Fibroblast of skin of back (primary cell): ENCODE measurements at places on chromosomes 2 and 18.
A peak's percentile ranks its signal among the peaks of the same experiment; 100 is the strongest.

- no peak for DNase-seq
Measured at GRCh38 chr2:60298006-60298696, 255.3 kb downstream of the BCL11A start.

- DNase-seq: no peak
Measured at GRCh38 chr2:176636401-176636800, 367.2 kb downstream of the MTX2 start.

- no peak for DNase-seq
Measured at GRCh38 chr2:46996300-46996843, 80.8 kb upstream of the MCFD2 start.

DNA sequence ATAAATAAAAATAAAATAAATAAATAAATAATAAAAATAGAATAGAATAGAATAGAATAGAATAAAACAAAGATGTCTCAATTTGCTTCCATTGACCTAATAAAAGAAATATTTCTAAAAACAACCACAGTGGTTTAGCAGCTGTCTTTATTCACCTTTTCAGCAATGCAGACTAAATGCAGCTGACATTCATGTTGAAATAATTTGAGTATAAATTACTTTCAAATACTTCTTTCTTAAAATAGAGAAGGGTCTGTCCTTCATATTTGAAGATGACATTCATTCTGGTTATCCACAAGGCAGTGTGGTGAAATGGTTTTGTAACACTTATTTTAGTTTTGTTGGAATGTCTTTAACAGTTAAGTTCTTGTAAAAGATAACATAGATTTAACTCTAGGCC lies 469.4 kb downstream of the IRS1 start:
- no peak for DNase-seq

- no peak for DNase-seq
Measured at GRCh38 chr2:218290316-218291261, 1.7 kb downstream of the TMBIM1 start.

DNA sequence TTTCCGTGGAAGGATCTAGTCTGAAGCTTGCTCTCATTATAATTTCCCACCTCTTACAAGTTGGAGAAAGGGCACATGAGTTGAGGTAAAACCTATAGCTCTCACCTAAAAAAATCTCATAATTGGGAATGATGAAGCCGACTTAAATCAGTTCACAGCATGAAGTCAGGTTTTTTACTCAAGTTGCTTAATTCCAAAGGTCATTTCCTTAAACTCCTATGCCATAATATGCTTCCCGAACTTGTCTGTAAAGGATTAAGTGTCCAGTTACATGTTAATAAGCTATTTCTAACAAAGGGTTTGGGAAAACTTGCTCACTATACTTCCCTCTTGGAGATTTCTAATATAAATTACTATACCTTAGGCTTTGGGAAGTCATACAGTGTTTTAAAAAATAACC lies 481.2 kb downstream of the NUP35 start:
- no peak for DNase-seq

DNA sequence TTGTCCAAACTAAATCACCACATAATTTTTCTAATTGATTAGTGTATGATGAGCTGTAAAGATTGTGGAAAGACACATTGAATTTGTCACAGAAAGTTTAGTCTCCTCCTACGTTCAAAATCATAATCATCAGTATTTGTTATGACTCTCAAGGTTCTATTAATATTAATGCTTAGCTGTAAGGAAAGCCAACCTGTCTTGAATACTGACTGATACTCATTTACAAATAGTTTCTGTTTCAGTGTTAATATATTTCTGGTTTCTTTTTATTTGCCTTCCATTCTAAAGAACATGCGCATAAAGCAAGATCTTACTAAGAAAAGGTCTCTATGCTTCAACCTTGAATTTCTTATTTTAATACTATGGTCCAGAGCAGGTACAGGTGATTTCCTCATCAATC lies 55.1 kb downstream of the CPS1 start:
- no peak for DNase-seq

DNA sequence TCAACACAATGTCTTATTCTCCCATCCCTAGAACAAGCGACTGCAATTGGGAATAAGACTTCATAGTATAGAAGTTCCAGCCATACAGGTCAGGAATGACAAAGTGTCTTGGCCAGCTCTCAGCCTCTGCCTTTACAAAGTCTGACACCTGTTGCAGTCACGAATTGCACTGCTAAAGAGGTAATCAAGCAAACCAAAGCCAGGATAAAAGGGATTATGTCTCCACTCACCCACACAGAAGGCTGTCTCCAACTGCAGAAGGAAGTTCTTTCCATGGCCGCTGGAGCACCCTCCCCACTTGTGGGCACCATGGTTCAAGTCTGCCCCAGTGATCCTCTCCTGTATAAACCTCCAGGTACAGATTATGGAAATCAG lies 114.8 kb upstream of the PKDCC start:
- DNase-seq: no peak

GRCh38 chr2:15872854-15873253 lies 67.5 kb upstream of the MYCN start:
- DNase-seq: no peak

- DNase-seq: peak; percentile 21
Measured at GRCh38 chr2:83705146-83705545, 753.9 kb downstream of the SUCLG1 start.

DNA sequence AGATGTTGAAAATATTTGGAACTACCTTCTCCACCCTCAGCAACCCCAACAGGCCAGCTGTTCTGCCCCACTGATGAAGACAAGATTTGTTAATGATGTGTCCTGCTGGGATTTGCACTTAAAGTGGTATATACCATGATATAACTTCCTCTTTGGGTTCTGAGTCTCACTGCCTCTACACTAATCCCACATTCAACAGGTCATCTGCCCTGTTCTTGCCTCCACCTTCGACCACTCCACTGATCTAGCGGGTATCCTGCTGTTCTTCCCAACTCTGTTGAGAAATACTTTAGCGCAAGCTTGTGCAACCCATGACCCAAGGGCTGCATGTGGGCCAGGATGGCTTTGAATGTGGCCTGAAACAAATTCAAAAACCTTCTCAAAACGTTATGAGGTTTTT lies 72.7 kb downstream of the LRP1B start:
- no peak for DNase-seq

- DNase-seq: no peak
Measured at GRCh38 chr2:67848551-67849285, 214.1 kb downstream of the C1D start.

GRCh38 chr18:41973983-41974382 lies 18.9 kb downstream of the PIK3C3 start:
- DNase-seq: no peak

GRCh38 chr2:9158786-9159779 lies 47.5 kb upstream of the ASAP2 start:
- peak; percentile 24 for DNase-seq

DNA sequence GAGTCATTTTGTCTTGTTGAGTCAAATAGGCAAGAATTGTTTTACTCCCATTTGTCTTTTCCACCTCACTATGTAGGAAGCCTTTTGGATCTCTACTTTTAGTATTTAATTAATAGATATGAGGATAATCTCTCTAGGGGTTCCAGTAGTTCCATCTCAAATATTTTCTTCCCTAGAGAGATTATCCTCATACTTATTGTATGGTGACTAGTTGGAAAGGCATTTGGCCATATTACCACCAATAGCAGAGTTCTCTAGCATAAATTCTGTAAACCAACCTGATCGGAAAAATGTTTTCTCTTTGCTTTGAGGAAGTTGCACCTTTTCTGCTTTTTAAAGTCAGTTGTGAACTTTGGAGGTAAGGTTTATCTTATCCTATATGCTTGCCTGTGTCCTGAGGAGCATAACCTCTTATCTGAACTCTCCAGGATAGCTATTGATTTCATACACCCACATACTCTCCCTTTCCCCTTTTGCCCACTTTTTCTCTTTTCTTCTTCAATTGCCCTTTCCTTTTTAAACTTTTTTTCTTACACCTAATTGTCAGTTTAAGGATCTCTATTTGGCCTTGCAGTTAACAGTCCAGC lies 100.8 kb downstream of the GALNT1 start:
- peak; percentile 76 for DNase-seq

DNA sequence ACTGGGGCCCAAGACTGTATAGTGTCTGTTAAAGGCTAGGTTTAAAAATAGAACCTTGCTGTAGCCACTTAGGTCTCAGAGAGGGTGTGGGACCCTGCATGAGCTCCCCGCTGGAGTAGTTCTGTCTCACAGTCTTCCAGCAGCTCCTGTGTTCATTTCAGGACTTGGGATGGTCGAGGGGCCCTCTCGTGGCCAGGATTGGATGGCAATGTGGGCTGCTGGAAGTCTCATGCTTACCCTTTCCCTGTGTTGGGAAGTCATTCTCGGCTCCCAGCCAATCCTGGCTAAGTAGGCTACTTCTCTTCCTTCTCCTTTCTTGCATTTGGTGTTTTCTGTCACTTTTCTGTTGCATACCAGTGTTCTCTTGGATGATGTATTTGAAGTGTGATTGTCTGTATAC lies 284.0 kb upstream of the GCFC2 start:
- DNase-seq: no peak

GRCh38 chr2:86272111-86272510 lies 65.3 kb downstream of the REEP1 start:
- no peak for DNase-seq

DNA sequence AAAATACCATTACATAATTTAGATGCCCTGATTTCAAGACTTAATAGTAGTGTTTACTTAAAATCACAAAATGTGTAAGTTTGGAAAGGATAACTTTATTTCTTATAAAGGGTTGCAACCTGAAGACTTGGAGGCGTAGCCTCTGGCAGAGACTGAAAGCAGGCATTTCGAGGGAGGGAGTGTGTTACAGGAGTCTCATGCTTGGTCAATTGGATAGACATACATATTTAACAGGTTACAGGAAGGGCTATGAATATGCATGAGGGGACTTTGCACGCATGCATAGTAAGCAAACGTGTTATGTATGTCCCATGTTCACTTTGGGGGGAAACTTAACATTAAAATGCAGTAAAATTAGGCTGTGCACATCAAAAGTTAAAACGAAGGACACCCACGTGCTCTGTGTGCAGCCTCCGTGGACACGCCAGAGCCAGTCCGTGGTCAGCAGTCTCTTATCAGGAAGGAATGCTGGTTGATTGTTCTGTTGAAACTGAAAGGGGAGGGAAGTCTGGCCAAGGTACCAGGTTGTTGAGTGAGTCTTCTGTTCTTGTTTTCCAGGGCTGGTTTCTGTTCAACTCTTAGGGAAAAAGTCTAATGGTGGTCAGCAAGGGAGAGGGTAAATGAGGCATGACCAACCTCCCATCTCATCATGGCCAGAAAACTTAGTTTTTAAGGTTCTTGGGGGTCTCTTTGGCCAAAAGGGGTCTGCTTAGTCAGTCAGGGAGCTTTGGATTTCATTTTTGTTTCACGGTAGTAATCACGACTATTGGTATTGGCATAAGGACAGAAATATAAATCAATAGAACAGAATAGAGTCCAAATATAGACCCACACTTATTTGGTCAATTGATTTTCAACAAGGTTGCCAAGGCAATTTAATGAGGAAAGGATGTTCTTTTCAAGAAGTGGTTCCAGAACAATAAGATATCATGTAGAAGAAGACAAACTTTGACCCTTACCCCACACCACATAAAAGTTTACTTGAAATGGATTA lies 121.9 kb downstream of the MCFD2 start:
- DNase-seq: no peak

GRCh38 chr2:2507417-2507997 lies 176.4 kb upstream of the MYT1L start:
- no peak for DNase-seq

- no peak for DNase-seq
Measured at GRCh38 chr18:36672437-36673344, 156.1 kb downstream of the TPGS2 start.

GRCh38 chr2:128154225-128154624 lies 63.2 kb downstream of the UGGT1 start:
- DNase-seq: no peak

DNA sequence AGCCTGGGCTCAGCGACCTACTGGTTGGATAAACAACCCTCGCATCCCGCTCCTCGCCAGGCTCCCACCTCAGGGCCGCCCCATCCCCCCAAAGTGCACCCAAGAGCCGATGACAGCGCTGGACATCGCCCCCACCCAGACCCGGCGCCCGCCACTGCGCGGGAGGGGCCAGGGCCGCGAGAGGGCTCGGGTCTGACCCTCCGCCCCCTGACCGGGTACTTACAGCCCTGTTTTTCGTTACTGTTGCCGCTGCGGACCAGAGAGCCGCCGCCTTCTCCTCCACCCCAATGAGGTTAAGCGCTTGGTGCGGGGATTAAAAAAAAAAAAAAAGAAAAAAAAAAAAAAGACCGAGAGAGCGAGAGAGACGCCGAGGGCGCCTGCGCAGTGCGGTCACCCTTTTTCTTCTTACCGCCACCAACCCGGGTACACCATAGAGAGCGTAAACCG lies at the start of gene CLASP1:
Gene CLASP1, minus strand, starts transcription at position 314 of the 447 bp plus-strand sequence. CDS start 43,567 bp downstream, outside the sequence.
- DNase-seq: no peak

DNA sequence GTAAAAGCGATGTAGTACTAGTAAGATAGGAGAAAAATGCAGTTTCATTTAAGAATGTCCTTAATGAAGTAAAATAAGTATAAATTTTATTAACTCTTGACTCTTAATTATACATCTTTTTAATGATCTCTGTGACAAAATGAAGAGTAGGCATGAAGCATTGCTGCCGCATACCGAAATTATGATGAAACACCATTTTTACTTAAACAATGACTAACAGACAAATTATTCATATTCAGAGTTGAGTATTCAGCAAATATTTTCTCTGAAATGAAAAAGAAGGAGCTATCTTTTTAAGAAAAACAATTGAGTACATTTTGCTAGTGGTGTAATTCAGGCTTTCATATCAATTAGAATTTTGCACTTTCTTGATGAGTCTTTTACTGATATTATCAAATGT lies 150.6 kb upstream of the DOCK10 start:
- peak; percentile 67 for DNase-seq

- no peak for DNase-seq
Measured at GRCh38 chr2:38454081-38454480, 77.0 kb upstream of the ATL2 start.

GRCh38 chr2:159553727-159554126 lies 62.6 kb downstream of the BAZ2B start:
- DNase-seq: no peak

GRCh38 chr18:79790996-79791972 lies 6.5 kb upstream of the KCNG2 start:
- peak; percentile 90 for DNase-seq

DNA sequence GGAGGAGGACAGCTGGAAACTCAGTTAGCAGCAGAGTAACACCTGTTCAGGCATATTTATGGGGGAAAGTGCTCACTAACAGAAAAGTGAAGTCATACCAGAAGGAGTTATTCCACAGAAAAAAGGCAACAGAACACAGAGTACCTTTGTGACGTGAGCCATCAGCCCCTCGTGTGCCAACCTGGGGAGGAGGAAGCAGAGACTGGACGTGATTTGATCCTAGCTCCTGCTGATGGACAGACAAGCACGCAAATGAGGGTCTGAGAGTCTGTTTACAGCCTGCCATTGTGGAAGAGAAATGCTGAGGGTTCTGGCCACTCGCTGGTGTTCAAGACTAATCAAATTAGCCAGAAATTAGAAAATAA lies 120.7 kb downstream of the ZNF521 start:
- DNase-seq: no peak

DNA sequence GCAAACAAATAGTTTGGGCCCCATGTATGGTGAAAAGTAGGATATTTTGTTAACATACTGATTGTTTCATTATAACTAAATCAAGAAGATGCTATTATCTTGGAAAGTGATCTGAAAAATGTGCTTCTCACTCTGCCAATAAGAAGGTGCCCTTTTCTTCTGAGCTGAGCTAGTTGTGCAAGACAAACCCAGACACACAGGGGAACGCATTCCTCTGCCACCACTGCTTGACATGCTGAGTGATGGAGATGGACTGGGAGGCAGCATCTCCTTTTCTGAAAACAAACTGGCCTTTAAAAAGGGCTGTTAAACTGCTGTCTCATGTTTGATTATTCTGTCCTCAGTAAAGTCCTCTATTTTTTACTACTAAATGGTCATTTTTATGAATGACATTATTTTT lies 1989.9 kb upstream of the CELF4 start:
- DNase-seq: no peak
